ENCODE measurements at places on chromosomes 2 and 18.

DNA sequence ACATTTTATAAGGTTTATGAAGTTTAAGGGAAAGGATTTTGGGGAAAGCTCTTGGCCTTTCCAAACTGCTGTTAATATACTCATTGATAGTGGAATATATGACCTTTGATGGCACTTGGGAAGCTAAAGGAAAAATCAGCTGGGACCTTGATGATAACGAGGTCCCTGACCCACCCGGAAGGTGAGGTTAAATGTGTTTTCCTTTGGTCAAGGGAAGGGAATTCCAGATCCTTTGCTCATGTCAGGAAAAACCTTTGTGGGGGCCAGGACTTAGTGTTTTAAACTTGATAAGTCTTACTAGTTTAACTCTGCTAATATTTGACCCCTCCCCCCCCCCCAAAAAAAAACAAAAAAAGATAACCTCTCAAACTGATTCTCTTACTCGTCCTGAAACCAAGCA lies 50.7 kb downstream of the CRIM1 start:
- DNase-seq: no peak

GRCh38 chr2:197354169-197354558 lies 43.6 kb upstream of the ANKRD44 start:
- no peak for DNase-seq

- DNase-seq: no peak
These were observed 29.6 kb upstream of the EPAS1 start for GRCh38 chr2:46267616-46268015.

GRCh38 chr2:6159606-6160005 lies 467.4 kb downstream of the SOX11 start:
- no peak for DNase-seq

- DNase-seq: peak; percentile 77
These were observed 88.6 kb downstream of the AAK1 start for GRCh38 chr2:69554981-69555380.

GRCh38 chr2:105924271-105924670 lies 179.6 kb downstream of the NCK2 start:
- DNase-seq: no peak

DNA sequence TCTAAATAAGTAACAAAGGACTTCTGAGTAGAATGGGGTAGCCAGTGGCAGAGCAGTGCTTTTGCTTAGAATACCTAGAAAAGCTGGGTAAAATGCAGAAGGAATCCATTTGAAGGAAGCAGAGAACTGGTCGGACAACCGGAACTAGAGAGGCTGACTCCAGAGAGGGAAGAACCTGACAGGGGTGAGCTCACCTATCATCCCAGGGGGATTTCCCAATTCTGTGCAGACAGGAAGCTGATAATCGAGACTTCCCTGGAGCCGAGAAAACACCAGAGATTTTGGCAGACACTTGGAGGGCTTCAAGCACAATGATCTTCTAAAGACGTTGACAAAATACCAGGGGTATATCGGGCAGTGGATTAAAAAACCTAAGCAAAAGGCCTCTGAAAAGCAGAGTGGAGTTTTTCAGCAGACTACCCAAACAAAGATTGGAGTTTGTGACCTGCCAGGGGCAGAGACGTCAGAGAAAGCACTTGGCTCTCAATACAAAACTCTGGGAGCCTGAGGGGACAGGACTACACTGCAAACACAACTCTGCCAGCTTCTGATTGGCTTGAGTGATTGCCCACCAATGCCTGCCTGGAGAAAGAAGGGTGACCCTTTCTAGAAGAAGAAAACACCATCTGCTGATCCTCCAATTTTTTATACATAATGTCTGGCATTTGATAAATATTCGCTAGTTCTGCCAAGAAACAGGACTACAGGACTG lies 67.5 kb upstream of the TTN start:
- DNase-seq: peak; percentile 60
